ENCODE measurements at places on chromosomes 13 and 19.

- DNase-seq: no peak
Observed at GRCh38 chr13:48068952-48069351, 26.0 kb downstream of the MED4 start.

DNA sequence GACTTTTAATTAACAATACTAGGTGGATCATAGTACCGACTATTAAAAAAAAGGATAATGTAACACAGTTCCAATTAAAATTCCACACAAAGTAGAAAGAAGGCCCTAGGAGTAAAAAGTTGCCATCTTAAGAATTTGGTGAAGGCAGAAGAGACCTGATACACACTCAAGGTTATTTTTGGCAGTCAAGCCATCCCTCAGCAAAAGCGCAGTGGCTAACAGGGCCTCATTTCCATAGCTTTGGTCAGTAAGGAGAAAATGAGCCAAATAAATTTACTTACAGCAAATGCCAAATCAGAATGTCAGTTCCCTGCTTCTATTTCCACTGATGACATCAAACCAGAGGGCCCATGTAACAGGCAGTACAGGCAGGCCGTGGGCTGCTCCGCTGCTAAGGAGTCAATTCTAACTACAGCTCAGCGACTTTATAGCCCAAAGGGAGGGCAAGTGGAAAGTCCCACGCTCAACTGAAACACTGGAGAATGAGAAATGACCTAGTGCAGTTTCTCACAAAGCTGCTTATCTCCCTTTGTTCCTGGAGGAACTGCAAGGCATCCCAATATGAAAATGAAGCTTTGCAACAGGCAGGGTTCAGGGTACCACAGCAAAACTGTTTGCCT lies 6.3 kb downstream of the ARGLU1 start:
- peak; percentile 22 for DNase-seq

DNA sequence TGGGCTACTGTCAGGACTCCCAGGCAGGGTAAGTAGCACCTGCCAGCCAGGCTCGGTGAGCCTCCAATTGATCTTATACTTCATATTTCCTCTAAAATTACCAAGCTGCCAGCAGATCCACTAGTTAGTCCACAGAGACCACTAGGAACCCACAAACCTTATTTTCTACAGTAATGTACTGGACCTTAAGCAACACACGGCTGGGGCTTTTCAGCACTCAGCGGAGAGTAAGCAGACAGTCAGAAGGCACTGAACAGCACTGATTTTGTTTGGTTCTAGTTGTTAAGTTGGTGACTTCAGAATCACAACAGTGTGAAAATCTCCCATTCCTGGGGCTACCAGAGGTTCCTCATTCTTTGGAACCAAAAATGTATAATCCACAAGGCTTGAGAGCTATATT lies 56.1 kb downstream of the MRPL57 start:
- no peak for DNase-seq

DNA sequence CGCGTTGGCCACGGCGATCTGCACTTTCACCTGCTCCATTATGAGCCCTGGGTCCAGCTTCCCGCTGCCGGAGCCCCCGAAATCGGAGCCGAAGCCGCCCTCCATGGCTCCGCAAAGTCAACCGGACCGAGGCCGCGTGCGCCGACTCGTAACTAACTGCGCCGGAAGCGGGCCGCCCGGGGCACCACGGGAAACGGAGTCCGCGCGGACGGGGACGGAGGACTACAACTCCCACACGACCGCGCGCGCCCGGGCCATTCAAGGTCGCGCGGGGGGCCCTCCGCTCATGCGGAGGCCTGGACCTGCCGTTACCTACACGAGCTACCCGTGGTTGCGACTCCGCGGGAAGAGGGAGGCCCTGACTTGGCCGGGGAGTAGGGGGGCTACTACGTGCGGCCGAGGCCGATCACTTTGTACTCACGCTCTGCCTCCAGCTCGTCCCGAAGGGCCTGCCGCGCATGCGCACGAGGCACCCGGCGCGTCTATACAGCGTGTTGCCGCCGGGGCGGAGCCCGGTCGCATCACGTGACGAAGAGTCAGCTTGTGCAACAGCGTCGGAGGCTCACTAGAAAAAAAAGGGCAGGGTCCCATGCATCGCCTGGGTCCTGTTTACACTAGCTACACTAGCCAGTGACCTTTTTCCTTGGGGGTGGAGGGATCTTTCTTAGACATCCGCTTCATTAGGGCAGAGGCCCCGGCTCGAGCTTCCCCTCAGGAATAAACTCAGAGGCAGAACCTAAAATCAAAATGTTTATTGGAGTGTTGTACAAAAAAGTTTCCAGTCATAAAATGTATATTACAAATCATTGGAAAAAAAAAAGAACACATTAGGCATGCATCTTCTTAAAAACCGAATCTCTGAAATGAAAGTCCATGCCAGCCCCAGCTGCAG lies at the start of gene TIMM13:
TIMM13 (minus strand) TSS at position 158 of the 892 bp plus-strand sequence; CDS start at position 105, 53 bp downstream.
- peak; percentile 96 for DNase-seq

DNA sequence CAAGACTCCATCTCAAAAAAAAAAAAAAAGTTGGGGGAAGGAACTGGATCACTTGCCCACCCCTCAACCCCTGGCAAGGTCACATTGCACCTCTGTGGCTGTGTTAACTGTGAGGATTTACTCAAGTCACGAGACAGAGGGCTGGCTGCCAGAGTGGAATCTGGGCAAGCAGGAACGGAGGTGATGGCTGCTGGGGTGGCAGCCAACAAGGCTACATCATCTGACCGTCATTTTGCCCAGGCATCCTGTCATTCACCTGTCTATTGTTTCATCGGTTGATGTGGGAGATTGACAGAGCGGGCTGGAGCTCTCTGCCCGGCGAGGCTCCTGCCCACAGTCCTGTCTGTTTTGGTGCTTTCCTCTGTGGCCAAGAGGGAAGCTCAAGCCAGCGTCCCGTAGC lies 75.7 kb downstream of the DPF1 start:
- no peak for DNase-seq

- no peak for DNase-seq
Observed at GRCh38 chr19:46620716-46621115, 4.2 kb downstream of the PTGIR start.
